ENCODE measurements at places on chromosomes 12 and 14.

DNA sequence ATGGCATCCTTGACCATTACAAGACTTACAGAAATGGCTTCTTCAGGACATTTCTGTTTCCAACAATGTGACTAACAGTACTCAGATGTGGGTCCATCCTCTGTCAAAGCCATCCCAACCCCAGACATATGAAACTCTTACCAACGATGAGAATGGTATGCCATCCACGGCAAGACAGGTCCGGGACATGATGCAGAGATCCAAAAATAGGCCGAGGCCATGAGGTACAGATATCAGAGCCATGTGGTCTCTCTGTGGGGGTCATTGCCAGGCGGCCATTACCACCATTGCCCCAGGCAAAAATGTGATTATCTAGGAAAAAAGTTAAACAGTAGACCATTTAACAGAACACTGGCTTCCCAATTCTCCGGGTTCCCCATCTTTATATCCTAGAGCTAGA is 27.5 kb downstream of the ZC2HC1C start:
- no peak for DNase-seq

- DNase-seq = no peak
These were observed 228.5 kb upstream of the G2E3 start for GRCh38 chr14:30330445-30330844.

DNA sequence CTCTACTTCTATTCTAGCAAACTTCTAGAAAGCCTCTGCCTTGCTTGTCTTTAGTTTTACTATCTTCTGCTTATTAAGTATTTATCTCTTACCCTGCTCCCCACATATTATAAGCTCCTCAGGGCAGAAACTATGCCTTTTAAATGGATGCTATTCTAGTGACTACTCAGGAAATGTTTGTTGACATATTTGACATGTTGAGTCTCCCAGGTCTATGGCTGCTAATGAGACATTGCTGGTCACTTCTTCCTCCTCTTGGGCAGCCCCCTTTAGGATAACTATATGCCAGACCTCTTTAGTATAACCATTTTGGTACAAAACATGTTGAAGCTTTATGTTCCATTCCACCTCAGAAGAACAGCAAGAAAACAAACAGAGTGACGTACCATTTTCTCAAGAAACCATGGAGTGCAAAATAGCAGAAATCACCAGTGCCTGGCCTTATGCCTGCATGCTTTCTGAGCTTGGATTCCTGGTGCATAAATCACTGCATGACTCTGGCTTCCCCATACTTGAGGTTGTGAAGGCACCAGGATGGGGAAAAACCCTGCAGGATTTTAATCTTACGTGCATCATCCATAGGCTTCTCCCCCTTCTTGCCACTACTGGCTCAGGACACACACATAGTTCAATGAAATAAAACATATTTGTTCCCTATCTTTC is 202.6 kb downstream of the TMX1 start:
- DNase-seq = no peak

DNA sequence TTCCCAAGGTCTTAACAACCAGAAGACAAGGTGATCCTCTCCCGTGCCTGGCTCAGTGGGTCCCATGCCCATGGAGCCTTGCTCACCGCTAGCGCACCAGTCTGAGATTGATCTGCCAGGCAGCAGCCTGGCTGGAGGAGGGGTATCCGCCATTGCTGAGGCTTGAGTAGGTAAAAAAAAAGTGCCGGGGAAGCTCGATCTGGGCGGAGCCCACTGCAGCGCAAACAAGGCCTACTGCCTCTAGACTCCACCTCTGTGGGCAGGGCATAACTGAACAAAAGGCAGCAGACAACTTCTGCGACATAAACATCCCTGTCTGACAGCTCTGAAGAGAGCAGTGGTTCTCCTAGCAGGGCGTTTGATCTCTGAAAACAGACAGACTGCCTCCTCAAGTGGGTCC is 104.0 kb downstream of the C14orf39 start:
- DNase-seq = no peak

Measured in D721Med (cell line).